ENCODE measurements at places on chromosomes 2 and 18. TPM values are rescaled to one million over a fixed set of nuclear protein-coding genes. Genes with fewer than 3 reads are reported as not detected.

UGT1A1 gene
- polyA plus RNA-seq = 0.08 TPM

CIDEA gene
- polyA plus RNA-seq = not detected

SERPINB3 gene
- not detected for polyA plus RNA-seq

PLCL1 gene
- 14.3 TPM for polyA plus RNA-seq

MAP2 gene
- polyA plus RNA-seq = 10.5 TPM

TCF23 gene
- polyA plus RNA-seq = 0.49 TPM

PTGR3 gene
- 40.0 TPM for polyA plus RNA-seq

TMEM198 gene
- polyA plus RNA-seq = 2.6 TPM

HOXD13 gene
- not detected for polyA plus RNA-seq

DSEL gene
- 11.9 TPM for polyA plus RNA-seq

LYG2 gene
- polyA plus RNA-seq = 0.22 TPM

CSRNP3 gene
- 9.4 TPM for polyA plus RNA-seq

PROC gene
- polyA plus RNA-seq = 0.46 TPM

MEIS1 gene
- polyA plus RNA-seq = 11.7 TPM

TIA1 gene
- 176 TPM for polyA plus RNA-seq

REG1A gene
- polyA plus RNA-seq = not detected

PLEKHH2 gene
- 7.4 TPM for polyA plus RNA-seq

ANKRD23 gene
- polyA plus RNA-seq = 21.3 TPM

HOXD10 gene
- polyA plus RNA-seq = 0.24 TPM

SLC35F6 gene
- 9.0 TPM for polyA plus RNA-seq

SLC5A7 gene
- polyA plus RNA-seq = 0.09 TPM

CPS1 gene
- 0.99 TPM for polyA plus RNA-seq

TTN gene
- 322 TPM for polyA plus RNA-seq

ANKRD62 gene
- not detected for polyA plus RNA-seq

SLC39A6 gene
- 27.3 TPM for polyA plus RNA-seq

ZAP70 gene
- polyA plus RNA-seq = 3.4 TPM

ACTR3 gene
- 101 TPM for polyA plus RNA-seq

CNDP2 gene
- polyA plus RNA-seq = 52.8 TPM

CYS1 gene
- polyA plus RNA-seq = 14.6 TPM

ALKAL2 gene
- 1.5 TPM for polyA plus RNA-seq

ANKRD30B gene
- 0.06 TPM for polyA plus RNA-seq

TLX2 gene
- polyA plus RNA-seq = not detected

Measured in forelimb muscle (tissue), 1 donor.